ENCODE measurements at places on chromosomes 7 and 10. TPM values are rescaled to one million over a fixed set of nuclear protein-coding genes. Genes with fewer than 3 reads are reported as not detected.

The CNPY1 gene
- not detected for total RNA-seq

The FLNC gene
- 12.5 TPM for total RNA-seq

The PPP1R3C gene
- total RNA-seq, result 1.2 TPM

DNA sequence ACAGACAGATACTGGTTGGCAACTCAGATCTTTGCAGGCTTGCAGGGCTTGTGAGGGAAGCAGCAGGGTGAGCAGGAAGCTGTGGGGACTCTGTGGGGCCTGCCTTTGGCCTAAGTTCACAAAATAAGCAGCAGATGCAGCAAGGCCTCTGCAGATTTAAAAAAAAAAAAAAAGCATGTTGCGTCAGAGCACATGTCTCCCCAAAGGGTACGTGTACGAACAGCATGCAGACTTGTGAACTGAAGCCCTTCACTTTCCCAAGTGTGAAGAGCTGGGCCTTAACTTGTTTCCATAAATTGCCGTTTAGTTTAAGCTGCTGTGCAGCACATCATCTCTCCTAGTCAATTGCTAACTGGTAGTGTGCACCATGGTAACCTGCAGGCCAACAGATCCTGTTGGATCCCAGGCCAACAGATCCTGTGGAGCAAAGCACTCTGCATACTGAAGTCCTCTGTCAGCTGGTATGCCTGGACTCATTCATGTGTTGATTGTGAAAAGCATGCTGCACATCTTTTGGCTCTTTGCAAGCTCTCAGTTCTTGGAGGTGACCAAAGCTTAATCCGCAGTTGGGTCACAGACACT, 10.8 kb upstream of the XPNPEP1 start:
- no peaks in the 10 kb centered on the region for H3K36me3 ChIP-seq
- H3K27me3 ChIP-seq, result no peaks in the 10 kb centered on the region
- H3K4me1 ChIP-seq, result peaks cover 20% of the 10 kb centered on the region
- DNase-seq, result peak; percentile 65
- peak overlapping the region; percentile 90 for H3K27ac ChIP-seq

DNA sequence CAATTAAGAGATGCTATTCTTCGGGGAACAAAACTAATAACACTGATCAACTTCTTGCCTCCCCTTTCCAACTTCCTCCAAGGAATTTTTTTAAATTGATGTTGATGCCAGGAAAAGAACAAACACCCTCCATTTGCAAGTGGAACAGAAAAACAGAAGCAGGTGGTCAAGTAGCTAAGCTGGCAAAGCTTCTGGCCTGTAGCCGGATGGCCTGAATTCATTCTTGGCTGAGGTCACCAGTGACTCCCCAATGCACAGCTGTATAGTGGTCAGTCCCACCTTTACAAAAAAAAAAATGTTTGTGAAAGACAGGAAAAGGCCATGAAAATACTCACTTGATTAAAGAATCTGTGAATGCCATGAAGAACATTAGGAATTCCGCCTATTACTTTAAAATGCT, 39.1 kb downstream of the DOCK4 start:
- H3K4me1 ChIP-seq, result peaks cover 7% of the 10 kb centered on the region
- no peak overlapping the region for H3K4me3 ChIP-seq
- DNase-seq, result no peak
- no peaks in the 10 kb centered on the region for H3K36me3 ChIP-seq

DNA sequence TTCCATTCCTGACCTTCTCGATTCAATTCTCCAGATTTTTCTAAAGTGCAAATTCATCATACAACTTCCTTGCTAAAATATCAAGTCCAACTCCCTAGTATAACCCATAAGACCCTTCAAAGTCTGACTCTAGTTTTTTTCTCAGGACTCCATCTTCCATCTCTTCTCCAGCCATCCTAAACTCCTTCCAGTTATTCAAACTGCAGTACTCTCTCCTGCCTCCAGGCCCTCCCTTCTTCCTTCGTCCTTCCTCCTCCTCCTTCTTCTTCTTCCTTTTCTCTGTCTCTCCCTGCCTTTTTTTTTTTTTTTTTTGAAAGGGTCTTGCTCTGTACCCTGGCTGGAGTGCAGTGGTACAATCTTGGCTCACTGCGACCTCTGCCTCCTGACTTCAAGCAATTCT, 111.9 kb downstream of the RELN start:
- H3K36me3 ChIP-seq, result no peaks in the 10 kb centered on the region
- H3K4me3 ChIP-seq, result no peak overlapping the region
- no peak overlapping the region for H3K27ac ChIP-seq
- no peak for DNase-seq
- no peaks in the 10 kb centered on the region for H3K4me1 ChIP-seq
